ENCODE measurements at places on chromosomes 3 and 15.

GRCh38 chr15:32834156-32834555, 116.4 kb downstream of the GREM1 start:
- peak; percentile 43 for DNase-seq

DNA sequence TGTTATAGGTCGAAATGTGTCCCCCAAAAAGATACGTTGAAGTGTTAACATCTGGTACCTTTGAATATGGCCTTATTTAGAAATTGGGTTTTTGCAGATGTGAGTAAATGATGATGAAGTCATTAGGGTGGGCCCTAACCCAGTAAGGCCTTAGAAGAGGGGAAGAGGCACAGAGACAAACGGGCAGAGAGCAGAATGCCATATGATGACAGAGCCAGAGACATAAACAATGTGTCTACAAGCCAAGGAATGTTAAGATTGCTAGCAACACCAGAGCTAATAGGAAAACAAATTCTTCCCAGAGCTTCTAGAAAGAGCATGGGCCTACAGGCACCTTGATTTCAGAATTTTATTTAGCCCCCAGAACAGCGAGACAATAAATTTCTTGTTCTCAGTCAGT, 693.1 kb upstream of the NECTIN3 start:
- DNase-seq = no peak

DNA sequence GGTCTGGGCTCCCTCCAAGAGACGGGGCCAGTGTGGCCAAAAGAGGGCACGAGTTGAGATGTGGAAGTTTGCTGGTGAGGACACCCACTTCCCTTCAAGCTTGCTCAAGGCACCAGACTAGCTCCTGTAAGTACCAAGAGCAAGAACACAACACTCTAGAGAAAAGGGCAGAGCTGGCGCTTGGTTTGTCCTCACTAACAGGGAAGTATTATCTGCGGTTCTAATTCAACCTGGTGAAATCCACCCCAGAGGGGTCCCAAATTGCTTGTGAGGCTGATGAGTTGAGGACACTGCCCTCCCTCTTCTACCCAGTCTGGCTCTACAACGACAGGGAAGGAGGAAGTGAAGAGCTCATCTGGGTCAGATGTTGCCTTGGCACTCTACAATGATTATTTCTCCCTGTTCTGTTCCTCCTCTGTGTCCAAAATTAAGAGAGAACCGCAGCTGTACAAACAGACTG, 16.9 kb upstream of the FSIP1 start:
- no peak for DNase-seq

- no peak for DNase-seq
Measured at GRCh38 chr3:142998439-142998838, 2.9 kb upstream of the U2SURP start.

GRCh38 chr3:9403463-9403862, 6.0 kb downstream of the SETD5 start:
- no peak for DNase-seq

- no peak for DNase-seq
Measured at GRCh38 chr3:53218131-53218530, 37.7 kb downstream of the TKT start.

DNA sequence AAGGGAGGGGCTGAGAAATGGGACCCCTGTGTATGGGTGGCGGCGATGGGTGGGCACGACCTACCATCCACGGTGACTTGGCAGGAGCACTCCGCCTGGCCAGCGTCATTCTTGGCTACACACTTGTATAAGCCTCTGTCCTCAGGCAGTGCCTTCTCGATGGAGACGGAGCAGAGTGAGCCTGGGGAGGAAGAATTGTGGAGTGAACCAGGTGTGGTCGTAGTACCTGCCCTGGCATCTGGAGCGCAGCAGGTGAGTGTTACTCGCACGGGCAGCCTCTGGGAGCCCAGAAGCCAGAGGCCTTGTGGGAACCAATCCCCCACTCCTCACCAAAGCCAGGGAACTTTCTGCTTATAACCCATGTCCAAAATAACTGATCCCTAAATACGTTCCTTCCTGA, 107.8 kb upstream of the HACD2 start:
- DNase-seq = no peak

- no peak for DNase-seq
Measured at GRCh38 chr3:20394243-20394642, 208.2 kb upstream of the SGO1 start.

GRCh38 chr15:63481105-63481810, 23.1 kb upstream of the USP3 start:
- no peak for DNase-seq

- peak; percentile 14 for DNase-seq
Measured at GRCh38 chr15:96325541-96326327, 4.8 kb upstream of the NR2F2 start.

- DNase-seq = peak; percentile 41
Measured at GRCh38 chr15:31974855-31975829, 55.2 kb upstream of the CHRNA7 start.

DNA sequence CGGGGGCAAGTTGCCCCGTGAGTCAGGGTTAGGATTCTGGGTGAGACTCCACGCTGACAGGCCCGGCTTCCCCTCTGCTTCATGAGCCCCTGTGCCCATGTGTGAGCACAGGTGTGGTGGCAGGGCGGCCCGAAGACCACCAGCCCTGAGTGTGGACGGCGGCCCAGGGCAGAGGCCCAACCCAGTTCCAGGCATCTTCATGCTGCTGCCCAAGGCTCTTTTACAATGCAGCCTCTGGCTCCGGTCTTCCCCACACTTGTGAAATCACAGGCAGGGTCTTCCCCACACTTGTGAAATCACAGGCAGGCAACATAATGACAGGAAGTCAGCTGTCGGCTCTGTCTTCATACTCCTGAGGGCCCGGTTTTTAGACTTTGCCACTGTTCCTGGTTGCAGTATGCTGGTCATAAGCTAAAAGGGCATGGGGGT, 78.8 kb downstream of the AAGAB start:
- peak; percentile 66 for DNase-seq

DNA sequence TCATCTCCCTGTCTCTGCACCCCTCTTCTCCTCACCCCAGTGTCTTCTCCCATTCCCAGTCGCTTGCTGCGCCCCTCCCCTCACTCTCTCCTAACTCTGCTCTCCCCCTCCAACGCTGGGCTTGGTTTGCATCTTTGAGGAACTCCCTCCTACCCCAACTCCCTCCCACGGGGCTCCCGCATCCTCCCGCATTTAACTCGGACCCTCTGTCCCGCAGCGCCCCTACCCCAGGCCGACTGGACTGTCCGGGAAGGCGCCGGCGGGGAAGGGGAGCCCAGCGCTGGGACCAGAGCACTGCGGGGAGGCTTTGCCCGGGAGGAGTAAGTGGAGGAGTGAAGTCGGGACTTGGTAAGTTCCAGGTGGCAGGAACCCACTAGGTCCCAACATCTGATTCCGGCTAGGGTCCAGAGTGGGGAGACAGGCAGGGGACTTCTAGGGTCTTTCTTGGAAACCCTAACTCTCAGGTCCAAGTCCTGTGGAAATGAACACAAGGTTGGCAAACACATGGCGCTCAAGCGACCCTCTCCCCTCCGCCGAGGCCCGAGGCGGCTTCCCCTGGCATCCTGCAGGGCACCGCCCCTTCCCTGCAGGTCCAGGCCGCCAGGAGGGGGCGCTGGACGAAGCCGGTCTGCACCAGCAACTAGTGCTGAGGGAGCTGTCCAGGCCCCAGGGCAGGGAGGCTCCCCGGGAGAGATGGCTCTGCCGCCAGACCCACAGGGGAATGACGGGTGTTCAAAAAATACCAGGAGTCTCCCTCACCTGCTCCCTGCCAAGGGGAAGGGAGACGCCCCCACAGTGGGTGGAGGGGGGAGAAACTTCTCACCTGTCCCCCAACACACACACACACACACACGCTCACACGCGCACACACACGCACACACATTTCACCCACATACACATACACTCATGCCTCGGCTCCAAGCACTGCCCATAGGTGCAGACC, 53.2 kb downstream of the LHFPL4 start:
- peak; percentile 76 for DNase-seq

DNA sequence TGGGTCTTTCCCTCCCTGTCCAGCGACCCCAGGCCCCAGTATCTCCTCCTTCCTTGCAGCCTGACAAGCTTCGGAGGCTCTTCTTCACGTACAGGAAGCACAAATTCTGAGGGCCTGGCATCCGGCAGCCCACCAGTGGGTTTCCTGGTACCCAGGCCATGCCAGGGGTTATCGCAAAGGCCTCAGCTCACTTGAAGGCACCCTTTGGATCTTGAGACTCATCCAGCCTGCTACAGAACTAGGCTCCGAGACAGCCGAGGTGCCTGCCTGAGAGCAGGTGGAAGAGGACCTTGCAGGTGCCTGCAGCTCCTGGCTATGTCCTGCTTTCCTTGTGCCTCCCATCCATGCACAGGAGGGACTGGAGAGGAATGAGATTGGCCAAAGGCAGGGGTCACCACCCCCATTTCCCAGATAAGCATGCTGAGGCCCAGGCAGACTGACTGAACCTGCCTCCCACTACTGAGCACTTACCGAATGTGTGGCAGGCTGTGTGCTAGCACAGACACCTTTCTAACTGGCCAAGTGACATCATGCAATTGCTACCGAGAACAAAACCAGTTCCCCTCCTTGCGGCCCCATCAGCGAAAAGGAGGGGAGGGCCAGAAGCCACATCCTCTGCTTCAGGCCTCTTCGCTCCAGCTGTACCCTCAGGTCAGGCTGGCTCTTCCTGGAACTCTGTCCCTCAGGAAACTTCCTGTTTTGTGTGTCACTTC, 11.2 kb downstream of the SH2D7 start:
- DNase-seq = peak; percentile 86

GRCh38 chr15:69720536-69720935, 267.9 kb downstream of the RPLP1 start:
- no peak for DNase-seq

GRCh38 chr3:13144163-13145023, 71.2 kb upstream of the IQSEC1 start:
- no peak for DNase-seq

DNA sequence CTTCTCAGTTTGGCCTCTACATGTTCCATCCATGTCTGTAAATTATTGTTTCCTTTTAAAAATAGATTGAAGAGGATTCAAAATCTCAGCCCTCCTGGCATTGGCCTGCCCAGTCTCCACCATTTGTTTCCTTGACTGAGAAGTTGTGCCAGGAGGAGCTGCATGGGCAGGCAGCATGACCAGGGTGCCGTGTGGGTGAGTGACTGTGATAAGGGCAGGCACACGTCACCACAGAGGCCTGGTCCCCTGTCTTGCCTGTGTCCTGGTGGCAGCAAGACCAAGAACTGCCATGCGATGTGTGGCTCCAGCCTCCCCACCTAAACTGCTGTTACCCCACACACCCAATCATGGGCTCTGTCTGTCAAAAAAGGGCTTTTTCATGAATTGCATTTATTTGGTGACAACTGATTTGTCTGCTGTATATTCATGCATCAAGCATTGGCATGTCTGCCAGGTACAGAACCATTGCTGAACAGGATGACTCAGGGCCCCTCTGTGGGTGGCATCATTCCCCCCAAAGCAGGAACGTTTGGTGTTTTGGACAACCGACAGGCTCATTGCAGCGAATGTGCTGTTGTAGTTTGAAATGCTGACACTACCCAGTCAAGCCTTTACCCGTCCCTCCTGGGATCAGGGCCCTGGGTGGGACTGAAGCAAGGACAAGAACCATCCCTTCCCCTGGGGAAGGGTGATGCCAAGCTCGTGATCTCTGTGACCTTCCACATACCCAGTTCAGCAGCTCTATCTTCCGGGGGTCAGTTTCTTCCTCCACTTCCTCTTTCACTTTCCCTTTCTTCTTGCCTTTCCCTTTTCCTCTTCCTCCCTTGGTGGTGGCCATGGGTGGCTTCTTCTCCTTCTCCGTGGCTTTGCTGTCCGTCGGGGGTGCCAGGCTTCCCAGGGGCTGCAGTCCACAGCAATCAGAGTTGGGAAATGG, 51.6 kb downstream of the TRPM1 start:
- DNase-seq = no peak

GRCh38 chr3:12443781-12444522, 40.3 kb upstream of the TSEN2 start:
- no peak for DNase-seq

- DNase-seq = peak; percentile 82
Measured at GRCh38 chr15:66472176-66472999, 25.2 kb downstream of the SNAPC5 start.

DNA sequence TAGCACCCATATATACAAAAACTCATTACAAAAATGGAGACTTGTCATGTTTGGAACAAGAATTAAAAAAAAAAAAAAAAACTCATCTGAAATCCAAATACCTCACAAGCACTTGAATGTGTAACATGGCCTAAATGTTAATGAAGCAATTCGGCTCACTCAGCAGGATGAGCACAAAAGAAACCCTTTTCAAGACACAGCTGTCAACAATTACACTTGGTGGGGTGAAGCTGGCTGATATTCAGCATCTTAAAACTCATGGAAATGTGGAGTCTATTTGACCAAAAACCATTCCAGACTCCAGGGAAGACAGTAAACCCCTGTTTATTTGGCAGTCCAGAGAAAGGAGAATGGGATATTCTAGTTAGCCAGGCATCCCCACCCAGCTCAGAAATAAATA, 205.4 kb upstream of the TSC22D2 start:
- no peak for DNase-seq

GRCh38 chr3:10443272-10444109, 61.9 kb downstream of the ATP2B2 start:
- no peak for DNase-seq

GRCh38 chr3:53032609-53033008, 13.3 kb downstream of the SFMBT1 start:
- no peak for DNase-seq

GRCh38 chr3:173599673-173600072, 202.1 kb downstream of the NLGN1 start:
- DNase-seq = no peak

- DNase-seq = no peak
Measured at GRCh38 chr3:45772341-45773035, 23.8 kb downstream of the SLC6A20 start.

DNA sequence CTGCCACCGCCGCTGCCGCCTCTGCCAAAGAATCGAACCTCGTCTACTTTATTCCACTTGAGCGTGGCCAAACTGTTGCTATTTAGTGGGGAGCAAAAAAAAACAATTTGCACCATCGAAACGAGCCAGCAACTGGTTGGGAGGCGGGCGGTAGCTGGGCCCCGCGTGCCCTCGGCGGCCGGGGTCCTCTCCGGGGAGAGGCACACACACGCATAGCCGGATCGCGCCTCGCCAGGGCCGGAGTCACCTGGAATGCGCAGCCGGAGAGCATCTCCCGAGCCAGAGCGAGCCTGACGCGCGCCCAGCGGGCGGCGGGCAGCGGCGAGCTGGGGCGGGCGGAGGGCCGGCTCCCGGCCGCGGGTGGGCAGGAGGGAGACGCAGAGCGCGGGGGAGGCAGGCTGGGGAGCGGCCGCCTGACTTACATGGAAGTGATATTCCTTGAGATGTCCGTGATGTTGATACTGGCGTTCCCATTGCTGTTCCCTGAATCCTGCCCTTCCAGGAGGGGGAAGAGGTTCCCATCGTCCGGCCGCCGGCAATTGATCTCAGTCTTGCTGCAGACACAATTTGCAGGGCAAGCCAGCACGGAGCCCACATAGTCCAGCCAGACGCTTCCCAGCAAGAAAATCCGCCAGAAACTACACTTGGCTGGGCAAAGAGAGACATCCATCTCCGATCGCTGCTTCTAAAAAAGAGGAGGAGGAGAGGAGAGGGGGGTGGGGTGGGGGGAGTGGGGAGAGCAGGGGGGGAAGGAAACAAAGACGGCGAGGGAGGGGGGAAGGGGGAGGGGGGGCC, 858 bp downstream of the NTRK3 start:
- peak; percentile 45 for DNase-seq

- no peak for DNase-seq
Measured at GRCh38 chr3:114179575-114179974, 723 bp upstream of the DRD3 start.

- DNase-seq = peak; percentile 66
Measured at GRCh38 chr15:82663186-82663600, 16.0 kb upstream of the CPEB1 start.

GRCh38 chr3:31729573-31729972, 196.8 kb downstream of the STT3B start:
- DNase-seq = no peak
